Fibroblast of pulmonary artery (primary cell): ENCODE measurements at places on chromosomes 3 and 15.

- no peak for DNase-seq
These were observed 554.5 kb upstream of the TBL1XR1 start for GRCh38 chr3:177751770-177752169.

DNA sequence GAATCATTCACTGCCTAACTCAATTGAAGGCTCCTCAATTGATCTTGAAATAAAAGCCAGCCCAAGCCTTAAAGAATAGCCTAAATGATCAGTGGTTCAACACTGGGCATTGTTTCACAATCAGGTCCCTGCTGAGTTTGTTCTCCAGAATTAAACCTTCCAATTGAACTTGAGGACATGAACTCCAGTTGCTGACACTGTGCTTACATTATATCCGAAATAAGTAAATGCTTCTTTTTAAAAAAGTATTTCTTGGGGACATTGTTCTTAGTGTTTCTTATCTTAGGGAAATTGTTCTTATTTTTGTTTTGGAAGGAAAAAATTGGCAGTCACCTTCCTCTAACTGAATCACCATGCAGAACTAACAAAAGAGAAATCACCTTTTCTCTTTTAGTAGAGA, 450.2 kb downstream of the RBMS3 start:
- DNase-seq: peak; percentile 71

DNA sequence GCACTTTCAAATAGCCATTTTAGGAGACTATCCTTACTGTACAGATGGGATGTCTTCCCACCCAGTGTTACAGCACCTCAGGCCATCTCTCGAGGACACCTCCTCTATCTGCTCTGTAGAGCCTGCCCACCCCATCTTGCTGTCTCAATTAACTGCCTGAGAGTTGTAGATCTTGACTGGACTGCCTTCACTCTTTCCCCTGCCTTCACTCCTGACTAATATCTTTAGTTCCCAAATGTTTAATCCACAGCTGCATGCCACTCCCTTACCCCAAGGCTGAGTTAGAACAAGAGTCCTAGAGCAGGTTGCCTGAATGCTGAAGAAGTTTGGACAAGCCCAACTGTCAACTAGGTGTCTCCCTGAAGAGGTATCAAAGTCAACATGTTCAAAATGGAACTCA, 1.3 kb upstream of the PP2D1 start:
- DNase-seq: no peak

GRCh38 chr3:39423436-39423970, 17.0 kb downstream of the RPSA start:
- no peak for DNase-seq

GRCh38 chr3:153927107-153927506, 194.1 kb upstream of the ARHGEF26 start:
- DNase-seq: peak; percentile 85

GRCh38 chr3:182715006-182715405, 78.3 kb upstream of the ATP11B start:
- DNase-seq: no peak

- no peak for DNase-seq
These were observed 230.3 kb downstream of the MAGI1 start for GRCh38 chr3:65808407-65808806.

GRCh38 chr15:89192766-89193165, 28.6 kb downstream of the RLBP1 start:
- peak; percentile 54 for DNase-seq

DNA sequence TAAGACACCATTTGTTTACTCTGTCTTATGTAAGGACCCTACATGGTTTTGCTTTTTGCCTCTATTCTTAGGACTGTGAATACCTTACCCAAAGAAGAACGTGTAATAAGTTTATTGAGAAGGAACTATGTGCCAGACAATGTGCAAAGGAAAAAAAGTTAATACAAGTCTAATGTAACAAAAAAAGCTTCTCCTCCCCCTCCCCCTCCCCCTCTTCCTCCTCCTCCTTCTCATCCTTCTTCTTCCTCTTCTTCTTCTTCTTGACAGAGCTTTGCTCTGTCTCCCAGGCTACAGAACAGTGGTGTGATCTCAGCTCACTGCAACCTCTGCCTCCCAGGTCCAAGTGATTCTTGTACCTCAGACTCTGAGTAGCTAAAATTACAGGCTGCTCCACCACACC, 50.9 kb upstream of the MITF start:
- DNase-seq: no peak

GRCh38 chr3:31004025-31004678, 109.7 kb upstream of the GADL1 start:
- DNase-seq: peak; percentile 95

DNA sequence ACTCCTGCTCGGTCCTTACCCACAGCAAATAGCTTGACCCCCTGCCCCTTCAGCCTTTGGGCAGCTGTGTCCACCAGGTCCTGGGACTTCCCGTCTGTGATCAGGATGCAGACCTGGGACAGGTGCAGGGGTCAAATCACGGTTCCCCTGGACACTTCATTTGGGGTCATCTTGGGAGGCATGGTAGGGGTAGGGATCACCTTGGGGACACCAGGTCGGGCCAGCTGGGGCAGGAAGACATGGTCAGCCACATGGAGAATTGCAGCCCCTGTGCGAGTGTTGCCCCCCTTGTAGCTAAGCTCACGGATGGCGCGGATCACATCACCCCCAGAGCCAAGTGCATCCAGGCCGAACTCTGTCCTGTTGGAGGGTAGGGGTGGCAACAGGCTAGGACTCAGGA, 1.8 kb downstream of the COL7A1 start:
- no peak for DNase-seq

DNA sequence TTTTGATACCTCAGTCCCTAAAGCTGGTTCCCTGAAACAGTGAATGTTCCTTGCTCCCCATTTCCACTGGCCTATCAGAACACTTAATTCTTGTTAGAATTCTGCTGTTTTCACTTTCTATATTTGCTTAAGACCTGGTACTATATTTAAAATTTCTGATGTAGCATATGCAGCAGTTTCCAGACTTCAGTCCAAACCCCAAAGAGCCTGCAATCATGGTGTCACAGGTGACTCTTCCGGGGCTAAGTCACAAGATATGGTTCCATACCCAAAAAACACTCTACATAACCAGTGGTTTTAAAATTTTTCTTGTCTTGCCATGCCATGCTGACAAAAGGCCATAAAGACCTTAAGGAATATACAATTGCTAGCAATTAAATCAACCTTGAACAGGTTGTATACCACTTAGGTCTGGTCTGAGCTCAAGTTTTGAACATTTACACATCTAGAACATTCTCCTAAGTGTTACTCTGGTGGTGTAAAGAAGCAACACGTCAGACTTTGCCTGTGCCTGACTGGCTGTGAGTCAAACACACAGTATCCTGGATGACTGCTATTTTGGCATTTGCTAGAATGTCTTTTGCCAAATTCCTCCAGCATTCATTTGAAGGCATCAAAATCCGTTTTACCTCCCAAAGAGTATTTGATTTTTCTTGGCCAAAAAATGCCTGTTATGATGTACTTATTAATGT, 160.0 kb downstream of the FRMD5 start:
- DNase-seq: peak; percentile 84

GRCh38 chr3:149042789-149043386, 43.4 kb downstream of the HLTF start:
- peak; percentile 61 for DNase-seq

DNA sequence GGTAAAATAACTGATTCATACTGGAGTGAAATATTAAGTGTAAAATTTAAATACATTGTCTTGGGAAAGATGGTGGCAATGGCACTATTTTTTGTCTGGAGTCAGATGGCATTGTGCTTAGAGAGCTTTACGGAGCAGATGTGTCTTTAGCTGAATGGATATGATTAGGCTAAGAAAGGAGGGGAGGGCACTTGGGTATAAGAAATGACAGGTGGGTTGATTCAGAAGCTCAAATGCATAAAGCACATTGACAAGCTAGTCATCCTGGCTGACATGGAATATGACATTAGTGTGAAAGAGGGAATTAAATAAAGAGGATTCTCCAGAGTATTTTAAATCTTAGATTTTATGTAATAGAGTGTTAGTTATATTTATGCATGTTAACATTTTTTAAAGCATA, 570.1 kb upstream of the CBLB start:
- no peak for DNase-seq

- DNase-seq: no peak
These were observed 161.9 kb downstream of the PLCL2 start for GRCh38 chr3:17046623-17047022.

DNA sequence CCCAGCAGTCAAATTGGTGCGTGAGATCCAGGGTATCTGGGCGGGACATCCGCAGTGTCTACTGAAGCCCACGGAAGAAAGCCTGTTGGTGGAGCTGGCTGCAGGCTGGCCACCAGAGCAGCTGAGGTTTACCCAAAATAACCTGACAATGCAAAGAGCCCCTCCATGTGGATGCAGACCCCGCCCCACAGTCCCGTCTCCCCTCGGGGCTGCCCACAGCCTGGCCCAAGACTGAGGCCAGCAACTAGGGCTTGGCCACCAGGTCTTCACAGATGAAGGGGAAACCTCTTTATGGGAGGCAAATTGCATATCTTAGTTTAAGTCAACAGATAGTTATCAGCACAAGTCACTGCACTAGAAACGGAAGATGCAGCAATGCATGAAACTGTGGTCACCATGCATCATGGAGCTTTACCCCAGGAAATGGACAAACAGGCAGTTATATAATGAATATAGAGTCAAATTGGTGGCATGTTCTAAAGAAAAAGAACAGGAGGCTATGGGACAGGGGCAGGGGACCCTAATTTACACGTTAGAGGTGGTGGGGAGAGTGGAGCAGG, 86.3 kb downstream of the ARNT2 start:
- DNase-seq: no peak

- no peak for DNase-seq
These were observed 21.6 kb downstream of the P2RY14 start for GRCh38 chr3:151256749-151257148.

GRCh38 chr15:34869110-34869509, 73.8 kb upstream of the ACTC1 start:
- no peak for DNase-seq

- DNase-seq: no peak
These were observed 124.0 kb upstream of the ROPN1 start for GRCh38 chr3:124115956-124116355.

DNA sequence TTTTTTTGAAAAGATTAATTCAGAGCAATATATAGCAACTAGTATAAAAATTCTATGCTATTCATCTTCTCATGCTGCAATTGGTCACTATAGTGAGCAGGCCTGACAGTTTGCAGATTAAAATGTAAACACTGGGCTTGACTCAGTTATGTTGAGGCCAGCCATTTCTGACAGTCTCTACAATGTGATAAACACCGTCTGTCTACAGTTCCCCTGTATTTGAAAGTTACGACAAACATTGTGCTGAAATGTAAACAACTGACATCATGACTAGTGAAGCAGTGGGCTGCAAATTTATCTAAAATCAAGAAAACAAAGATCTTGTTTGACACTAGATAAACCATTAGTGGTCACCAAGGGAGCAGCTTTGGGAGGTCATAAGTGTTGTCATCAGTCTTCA, 197.4 kb downstream of the ISL2 start:
- DNase-seq: no peak

- no peak for DNase-seq
These were observed 71.8 kb downstream of the CHDH start for GRCh38 chr3:53774414-53774813.

GRCh38 chr3:29409409-29409808, 128.5 kb downstream of the RBMS3 start:
- peak; percentile 57 for DNase-seq

- DNase-seq: no peak
These were observed 492.6 kb upstream of the TBL1XR1 start for GRCh38 chr3:177689869-177690268.

- DNase-seq: no peak
These were observed 24.2 kb upstream of the SLC41A3 start for GRCh38 chr3:126107957-126108675.

DNA sequence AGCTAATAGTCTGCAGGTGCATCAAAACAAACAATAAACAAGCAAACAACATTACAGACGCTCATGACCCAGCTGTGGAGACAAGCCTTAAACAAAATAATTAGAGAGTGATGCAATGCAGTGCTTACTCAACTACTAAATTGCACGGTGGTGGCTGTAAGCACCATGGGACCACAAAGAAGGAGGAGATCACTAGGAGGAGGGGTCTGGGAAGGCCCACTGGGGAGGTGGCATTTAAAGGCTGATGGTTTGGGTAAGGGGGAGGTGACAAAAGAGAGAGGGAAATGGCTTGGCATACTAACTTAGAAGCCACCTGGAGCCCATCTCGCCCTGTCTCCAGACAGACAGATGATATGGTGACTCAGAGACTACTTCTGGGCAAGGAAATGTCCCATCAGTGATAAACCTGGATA, 516.7 kb downstream of the FOXP1 start:
- DNase-seq: peak; percentile 62

GRCh38 chr3:63726656-63727055, 74.2 kb downstream of the SNTN start:
- DNase-seq: no peak

DNA sequence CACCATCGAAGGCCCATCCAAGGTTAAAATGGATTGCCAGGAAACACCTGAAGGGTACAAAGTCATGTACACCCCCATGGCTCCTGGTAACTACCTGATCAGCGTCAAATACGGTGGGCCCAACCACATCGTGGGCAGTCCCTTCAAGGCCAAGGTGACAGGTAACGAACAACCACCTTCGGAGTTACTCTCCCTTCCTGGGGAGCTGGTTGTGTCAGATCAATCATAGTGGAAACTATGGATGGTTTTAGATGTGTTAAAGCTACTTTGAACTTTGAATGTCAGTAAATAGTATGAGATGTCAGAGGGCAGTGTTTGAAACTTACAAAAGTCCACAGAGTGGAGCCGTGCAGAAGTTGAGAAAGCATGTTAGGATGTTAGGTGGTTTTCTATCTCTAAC, 42.3 kb downstream of the DNASE1L3 start:
- no peak for DNase-seq

- DNase-seq: no peak
These were observed 42.9 kb upstream of the ASB14 start for GRCh38 chr3:57335283-57335938.

DNA sequence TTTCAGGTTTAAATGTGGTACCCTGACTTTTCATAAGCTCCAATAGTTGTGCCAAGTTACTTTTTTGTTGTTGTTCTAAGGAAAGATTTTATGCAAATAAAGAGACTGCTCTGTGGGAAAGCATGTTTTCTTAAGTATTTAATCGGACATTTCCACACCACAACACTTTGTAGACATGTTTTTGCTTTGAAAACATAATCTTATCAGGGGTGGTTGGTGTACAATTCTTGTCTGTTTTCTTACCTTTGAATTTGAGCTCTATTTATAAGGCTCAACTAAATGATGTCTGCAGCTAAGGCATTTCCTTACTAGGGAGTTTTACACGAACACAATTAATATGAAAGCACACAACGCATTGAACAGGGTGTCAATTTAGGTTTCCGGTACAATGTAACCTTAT, 81.5 kb upstream of the CDIN1 start:
- peak; percentile 31 for DNase-seq

GRCh38 chr3:100288288-100288894, 27.6 kb downstream of the TBC1D23 start:
- DNase-seq: no peak

DNA sequence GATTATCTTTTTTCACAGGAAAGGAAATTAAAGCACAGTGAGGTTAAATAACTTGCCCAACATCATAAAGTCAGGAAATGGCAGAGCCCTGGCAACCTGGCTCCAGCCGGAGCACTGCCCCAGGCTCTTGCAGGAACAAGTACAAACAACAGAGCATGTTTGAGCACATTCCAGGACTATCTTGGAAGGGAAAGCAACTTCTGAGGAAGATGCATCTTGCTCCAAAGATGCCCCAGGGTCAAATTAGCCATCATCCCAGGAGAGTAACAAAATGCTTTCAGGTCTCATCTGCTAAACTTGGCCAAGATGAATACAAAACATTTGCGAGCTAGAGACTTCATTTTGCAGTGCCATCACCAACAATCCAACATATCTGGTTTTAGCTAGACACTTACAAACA, 162.4 kb upstream of the LRRN1 start:
- no peak for DNase-seq
